Left ventricle myocardium inferior (tissue), 1 donor: ENCODE measurements at places on chromosomes 1 and 21. TPM values are rescaled to one million over a fixed set of nuclear protein-coding genes. Genes with fewer than 3 reads are reported as not detected.

Gene MYOG
- total RNA-seq: not detected

Gene ANKRD35
- total RNA-seq: 0.77 TPM

Gene FCMR
- 3.3 TPM for total RNA-seq

Gene LCE6A
- total RNA-seq: not detected

Gene ST7L
- 12.6 TPM for total RNA-seq

Gene CHI3L2
- total RNA-seq: 1.1 TPM
